ENCODE measurements at places on chromosomes 7 and 10.

GRCh38 chr10:128540781-128541761, 414.8 kb upstream of the MKI67 start:
- DNase-seq: no peak

GRCh38 chr10:13707156-13707881, 120.6 kb downstream of the PRPF18 start:
- peak; percentile 75 for DNase-seq

DNA sequence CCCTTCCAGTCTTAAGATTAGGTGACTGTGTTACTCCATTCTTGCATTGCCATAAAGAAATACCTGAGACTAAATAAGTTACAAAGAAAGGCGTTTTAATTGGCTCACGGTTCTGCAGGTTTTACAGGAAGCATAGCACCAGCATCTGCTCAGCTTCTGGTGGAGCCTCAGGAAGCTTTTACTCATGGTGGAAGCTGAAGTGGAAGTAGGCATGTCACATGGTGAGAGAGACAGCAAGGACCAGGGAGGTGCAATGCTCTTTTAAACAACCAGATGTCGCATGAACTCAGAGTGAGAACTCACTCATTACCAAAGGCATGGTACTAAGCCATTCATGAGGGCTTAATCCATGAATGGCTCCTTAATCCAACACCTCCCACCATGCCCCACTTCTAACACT, 34.0 kb upstream of the TMEM273 start:
- DNase-seq: no peak

GRCh38 chr7:45980181-45980905, 59.3 kb upstream of the IGFBP3 start:
- peak; percentile 73 for DNase-seq

DNA sequence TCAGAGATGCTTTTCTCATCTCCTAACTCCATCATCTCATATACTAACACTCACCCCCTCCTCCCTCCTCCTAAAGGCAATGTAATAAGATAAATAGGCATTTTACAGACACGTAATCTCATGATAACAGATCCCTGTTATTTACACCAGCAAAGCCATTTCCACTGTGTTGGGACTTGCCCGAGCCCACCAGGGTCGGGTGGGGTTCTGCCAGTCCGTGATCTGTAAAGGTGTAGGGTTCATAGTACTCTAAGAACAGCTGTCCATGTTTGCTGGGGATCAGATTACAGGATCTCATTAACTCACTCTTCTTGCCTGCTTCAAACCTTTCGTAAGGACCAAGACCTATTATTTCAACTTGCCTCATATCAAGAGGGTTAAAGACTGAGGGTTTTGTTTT, 172.4 kb downstream of the FZD1 start:
- DNase-seq: no peak

DNA sequence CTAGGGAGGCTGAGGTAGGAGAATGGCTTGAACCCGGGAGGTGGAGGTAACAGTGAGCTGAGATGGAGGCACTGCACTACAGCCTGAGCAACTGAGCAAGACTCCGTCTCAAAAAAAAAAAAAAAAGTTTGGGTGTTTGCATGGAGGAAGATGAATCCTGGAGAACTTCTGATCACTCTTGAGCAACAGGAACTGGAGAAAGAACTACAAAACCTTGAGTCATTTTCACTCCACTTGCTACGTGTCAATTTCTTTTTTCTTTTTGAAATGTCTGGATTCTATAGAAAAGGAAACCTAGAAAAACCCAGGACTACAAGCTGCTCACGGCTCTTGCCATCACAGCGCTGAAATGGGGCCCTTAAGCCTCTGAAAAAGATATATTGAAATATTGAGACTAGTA, 189.6 kb upstream of the NRP1 start:
- no peak for DNase-seq

- peak; percentile 29 for DNase-seq
These were observed 49.3 kb downstream of the PPP1R17 start for GRCh38 chr7:31735991-31736982.

DNA sequence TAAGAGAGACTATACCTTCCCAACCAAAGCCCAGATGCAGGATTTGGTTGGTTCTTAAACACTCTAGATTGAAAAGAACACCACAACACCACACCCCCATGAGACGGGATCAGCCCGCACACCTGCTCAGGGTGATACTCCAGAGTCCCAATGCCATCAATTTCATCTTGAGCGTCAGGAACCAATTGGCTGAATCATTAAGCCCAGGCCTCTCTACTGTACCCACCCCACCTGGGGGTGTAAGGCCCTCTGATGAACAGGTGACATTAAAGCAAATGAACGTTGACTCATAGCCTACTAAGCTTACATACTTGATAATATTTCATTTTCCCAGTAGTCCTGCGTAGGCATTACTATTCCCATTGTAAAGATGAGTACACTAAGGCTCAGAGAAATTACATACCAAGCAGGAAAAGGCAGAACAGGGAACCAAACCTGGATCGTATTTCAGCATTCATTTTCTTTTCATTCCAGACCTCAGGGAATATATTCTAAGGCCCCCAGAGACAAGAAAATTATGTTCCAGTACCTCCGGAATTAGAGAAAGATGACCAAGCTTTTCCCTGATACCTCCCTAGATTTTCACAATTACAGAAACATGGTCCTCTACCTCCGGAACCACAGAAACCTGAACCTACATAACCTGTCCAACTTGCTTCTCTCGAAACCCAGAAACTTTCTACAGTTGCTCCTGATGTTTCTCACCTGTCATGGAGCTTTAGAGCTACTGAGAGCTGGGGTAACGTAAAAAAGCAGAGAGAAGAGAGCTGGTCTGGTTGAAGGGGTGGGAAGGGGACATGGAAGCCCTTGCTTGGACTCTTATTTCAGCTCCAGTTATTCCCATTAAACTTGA, 43.1 kb upstream of the KDM7A start:
- no peak for DNase-seq

Data from GM04503 (cell line).